Inflammatory macrophage treated with lipopolysaccharide for 4 hours (primary cell): ENCODE measurements at places on chromosomes 13 and 19.

DNA sequence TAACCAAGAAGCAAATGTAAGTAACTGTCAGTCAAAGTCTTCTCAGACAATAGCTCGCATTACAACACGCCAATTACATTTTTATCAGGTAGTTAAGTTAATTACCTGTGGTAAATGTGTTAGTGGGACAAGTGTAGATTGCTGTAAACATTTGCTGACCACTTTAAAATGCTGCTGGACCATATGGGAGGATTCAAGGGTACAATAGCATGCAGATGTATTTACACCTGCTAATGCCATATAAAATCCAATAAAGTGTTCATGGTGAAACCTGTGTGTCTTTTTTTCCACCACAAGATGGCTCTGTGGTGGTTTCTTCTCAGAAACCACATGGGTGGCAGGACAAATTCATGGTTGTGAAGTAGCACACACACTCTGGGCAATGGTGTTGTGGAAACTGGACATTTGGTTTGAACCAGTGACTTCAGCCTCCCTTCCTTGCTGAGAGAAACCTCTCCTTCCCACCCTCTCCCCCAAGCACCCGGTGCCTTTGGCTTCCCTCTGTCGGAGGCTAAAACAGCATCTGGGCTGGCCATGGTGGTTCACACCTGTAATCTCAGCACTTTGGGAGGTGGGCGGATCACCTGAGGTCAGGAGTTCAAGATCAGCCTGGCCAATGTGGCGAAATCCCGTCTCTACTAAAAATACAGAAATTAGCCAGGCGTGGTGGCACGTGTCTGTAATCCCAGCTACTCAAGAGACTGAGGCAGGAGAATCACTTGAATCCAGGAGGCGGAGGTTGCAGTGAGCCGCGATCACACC lies 18.1 kb upstream of the GTF3A start:
- peak; percentile 50 for DNase-seq

GRCh38 chr19:3849092-3849491 lies 19.7 kb downstream of the ZFR2 start:
- DNase-seq: peak; percentile 23

GRCh38 chr19:21910318-21910717 lies 74.3 kb upstream of the ZNF43 start:
- no peak for DNase-seq

DNA sequence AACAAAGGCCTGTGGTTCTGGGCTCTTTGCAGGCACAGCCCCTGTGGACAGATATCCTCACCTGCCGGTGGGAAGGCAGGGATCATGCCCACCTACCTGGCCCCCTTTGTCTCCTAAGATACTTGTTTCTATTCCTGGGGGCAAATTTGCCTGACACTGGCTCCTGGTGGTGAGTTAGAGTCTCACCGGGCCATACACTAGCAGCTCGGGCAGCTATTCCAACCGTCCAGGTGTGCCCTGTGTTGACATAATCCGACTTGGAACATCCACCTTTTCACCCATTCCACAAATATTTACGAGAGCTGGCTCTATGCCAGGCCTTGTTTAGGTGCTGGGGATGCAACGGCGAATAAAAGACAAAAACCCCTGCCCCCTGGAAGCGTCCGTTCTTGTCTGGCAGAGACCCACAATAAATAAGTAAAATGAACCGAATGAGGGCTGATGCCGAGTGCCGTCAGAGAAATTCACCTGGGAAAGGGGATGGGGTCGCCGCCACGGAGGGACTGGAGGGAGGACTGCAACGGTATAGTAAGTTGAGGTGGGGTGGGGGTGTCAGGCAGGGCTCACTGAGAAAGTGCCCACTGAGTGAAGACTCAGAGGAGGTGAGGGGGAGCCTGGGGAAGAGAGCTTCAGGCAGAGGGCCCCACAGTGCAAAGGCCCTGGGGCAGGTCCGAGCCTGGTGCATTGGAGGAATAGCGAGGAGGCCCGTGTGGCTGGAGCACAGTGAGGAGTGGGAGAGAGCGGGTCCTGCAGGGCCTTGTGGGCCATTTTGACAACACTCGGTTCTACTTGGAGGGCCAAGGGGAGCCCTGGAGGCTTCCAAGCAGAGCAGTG lies 43.2 kb upstream of the RANBP3 start:
- no peak for DNase-seq

- DNase-seq: no peak
Measured at GRCh38 chr13:84455143-84455905, 573.0 kb upstream of the SLITRK1 start.

- DNase-seq: peak; percentile 16
Measured at GRCh38 chr19:5690955-5691821, 1.1 kb downstream of the RPL36 start.

DNA sequence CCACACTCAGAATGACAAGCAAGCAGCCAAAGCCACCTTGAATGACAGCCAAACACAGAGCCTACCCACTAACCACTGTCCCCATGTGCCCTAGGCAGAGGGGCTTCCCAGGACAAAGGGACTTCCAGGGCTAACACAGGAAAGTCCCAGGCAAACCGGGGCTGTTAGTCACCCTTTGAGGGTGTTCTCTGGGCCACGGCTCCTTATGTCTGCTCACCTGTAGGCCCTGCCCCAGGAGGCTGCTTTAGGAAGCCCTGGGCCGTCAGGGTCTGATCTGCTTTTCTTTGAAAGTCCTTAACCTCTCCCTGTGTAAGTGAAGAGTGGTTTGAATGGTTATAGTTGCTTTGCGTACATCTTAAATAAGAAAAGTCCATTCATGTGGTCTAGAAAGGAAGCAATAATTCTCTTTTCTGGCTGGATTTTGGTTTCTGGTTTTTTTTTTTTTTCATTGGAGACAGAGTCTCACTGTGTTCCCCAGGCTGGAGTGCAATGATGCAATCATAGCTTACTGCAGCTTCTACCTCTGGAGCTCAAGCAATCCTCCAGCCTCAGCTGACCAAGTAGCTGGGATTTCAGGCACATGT lies 161.4 kb downstream of the EFNB2 start:
- no peak for DNase-seq

DNA sequence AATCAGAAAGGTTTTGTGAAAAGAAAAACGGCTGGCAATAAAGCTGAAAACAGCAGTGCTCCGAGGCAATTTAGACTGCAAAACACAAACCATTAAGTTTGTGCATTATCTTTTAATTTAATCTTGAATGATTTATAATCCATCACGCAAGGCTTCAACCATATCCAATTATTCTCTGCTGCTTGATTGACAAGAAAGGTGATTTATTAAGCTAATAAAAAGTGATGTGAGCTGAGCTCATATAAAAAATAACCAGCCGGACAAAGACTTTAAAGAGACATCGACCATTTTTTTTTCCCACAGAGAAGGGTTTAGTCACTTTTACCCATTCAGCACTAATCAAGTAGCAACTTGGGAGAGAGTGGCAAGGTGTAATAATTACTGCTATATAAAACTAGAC lies 33.6 kb downstream of the TSHZ3 start:
- DNase-seq: no peak

DNA sequence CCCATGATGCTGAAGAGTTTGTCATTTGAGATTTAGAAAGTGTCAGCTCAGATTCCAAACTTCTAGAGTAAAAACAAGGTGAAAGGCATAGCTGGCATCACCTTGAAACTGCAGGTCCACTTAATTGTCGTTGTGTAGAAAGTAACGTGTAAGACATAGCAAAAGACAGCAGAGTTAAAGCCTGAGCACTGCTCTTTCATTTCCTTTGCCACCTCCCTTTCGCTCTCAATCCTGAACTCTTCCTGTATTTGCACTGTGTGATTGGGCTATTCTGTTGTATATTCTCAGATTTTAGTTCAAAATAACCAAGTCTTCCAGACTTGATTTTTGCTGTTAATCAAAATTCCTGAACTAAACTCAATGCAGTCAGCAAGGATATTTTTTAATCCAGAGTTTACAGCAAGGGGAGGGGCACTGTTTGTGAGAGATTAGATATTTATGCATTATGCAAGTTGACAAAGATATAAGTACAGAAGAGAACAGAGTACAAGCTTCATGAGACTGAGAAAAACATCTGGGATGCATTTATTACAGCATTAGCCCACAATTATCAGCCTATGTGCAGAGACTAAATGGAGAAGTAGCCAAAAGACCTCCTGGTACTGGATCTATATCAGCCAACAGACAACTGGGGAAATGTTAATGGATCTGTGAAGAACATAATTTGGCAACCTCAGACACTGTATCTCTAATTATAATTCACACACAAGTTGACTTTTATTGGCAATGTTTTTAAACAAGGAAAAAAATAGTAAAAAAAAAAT lies 328.6 kb downstream of the SUCLA2 start:
- DNase-seq: no peak

DNA sequence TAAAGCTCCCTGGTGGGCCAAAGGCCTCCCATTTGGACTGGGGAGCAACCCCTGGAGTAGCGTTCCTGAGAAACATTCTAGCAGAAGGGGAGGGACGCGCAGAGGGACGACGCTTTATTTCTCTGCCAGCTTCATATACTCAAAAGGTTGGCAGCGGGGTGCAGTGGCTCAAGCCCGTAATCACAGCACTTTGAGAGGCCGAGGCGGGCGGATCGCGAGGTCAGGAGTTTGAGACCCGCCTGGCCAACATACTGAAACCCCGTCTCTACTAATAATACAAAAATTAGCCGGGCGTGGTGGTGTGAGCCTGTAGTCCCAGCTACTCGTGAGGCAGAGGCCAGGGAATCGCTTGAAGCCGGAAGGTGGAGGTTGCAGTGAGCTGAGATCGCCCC lies 16.8 kb downstream of the RB1 start:
- DNase-seq: no peak

DNA sequence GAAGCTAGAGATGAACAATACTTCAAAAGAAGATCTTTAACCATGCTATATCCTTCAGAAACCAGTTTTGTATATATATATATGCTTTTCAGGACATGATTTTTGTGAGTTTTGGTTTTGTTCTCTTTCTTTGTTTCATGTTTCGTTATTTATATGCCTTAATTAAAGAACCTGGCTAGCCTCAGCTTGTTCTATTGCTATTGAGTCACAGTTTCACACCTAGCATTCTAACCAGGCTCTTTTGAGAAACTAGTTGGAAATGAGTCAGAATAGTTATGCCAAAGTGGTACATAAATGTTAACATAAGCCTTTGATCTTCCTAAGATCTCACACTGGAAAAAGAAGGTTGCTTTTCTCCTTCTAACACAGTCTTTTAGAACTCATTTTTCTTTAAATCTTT lies 1925.2 kb downstream of the OLFM4 start:
- no peak for DNase-seq

GRCh38 chr13:24215126-24215525 lies 54.6 kb downstream of the SPATA13 start:
- no peak for DNase-seq

DNA sequence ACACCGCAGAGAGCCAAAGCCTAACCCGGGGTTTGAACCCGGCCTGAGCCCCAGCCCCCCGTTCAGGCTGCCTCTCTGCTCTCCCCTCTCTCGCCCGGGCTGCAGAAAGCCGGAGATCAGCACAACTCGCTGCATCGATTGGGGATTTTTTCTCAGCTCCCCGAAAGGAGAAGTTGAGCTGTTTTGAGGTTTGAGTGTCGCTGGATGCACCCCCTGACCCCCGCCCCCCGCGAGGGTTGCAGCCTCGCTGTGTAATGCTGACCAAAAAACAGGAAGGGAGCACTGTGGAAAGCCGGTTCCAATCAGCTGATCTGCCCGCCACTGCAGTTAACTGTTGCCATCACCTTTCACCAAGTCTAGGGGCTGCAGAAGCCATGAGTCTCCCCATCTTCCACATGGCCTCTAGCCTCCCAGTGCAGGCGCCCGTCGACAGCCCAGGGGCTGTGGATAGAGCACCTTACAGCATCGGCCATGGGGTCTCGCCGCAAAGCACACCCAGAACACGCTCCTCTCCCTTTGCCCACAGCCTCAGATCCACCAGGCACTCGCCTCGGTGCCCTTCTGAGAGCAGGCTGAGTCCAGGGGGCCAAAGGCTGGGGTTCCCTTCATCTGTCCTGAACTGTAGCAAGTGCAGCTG lies 34.5 kb downstream of the MYO9B start:
- peak; percentile 90 for DNase-seq

DNA sequence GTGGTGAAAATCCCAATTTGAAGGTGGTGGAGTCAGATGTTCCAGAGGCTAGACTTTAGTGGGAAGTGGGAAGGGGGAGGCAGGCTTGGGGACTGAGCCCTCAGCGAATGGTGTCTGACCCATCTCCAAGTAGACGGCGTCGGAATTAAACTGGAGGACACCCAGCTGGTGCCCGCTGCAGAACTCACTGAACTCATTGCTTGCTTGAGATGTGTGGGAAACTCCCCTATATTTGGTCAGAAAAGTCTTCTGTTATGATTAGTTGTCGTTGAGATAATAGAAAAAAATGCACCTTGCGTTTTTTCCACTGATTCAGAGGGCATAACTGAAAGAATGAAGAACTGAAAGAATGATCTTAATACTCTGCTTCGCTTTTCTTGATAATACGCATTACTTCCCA lies 871 bp upstream of the ZNF583 start:
- peak; percentile 28 for DNase-seq

DNA sequence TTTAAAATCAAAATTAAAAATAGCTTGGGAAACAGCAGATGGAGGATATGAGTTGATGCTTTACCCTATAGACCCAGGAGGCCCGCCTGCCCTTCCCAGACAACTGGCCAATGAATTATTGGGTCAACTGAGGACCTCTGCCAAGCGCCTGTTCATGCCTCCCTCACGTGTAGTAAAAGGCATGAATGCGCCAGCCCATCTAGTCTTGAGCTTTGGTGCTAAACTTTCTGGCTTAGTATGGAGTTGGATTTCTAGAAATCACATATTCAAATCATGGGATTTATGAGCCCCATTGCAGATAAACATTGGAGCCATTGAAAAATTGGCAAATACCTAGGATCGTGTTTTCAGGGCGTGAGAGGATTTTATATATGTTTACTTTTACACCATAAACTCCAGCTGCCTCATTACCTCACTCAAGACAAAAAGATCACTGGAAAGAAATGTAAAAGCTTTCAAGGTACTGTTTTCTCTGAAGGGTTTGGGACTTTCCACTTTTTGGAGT lies 47.1 kb downstream of the COL4A2 start:
- no peak for DNase-seq

DNA sequence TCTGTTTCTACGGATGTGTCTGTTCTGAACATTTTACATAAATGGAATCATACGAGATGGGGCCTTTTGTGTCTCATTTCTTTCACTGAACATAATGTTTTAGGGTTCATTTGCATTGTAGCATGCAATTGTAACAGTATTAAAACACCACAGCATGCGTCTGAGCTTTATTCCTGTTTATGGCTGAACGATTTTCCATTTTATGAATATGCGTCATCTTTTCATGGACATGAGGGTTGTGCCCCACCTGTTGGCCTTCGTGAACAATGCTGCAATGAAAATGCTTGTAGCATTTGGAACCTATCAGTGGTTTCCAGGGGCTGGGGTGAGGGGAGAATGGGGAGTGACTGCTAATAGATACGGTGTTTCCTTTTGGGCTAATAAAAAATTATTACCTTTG lies 5.1 kb downstream of the OR10H1 start:
- DNase-seq: no peak

GRCh38 chr13:40047322-40047771 lies 391.9 kb downstream of the COG6 start:
- no peak for DNase-seq
